ENCODE measurements at places on chromosomes 11 and 22.
A peak's percentile ranks its signal among the peaks of the same experiment; 100 is the strongest.

- no peak for DNase-seq
These were observed 390.6 kb downstream of the AASDHPPT start for GRCh38 chr11:106468086-106468485.

DNA sequence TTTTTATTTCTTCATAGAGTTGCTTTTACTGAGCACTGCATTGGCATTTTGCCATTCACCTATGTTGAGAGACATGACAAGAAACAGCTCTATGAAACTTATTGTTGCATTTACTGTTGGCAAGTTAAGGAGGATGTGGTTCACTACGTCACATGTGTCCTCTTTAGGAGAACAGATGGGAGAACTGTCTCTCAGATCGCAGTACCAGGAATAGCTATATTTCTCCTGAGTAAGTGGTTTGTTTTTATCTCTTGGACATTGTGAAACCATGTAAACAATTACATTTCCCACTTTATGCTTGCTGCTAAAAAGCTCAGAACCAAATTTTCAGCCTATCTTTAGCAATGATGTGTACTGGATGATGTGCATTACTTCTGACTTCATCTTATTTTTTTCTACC lies 34.8 kb upstream of the PSMA1 start:
- DNase-seq, result no peak

DNA sequence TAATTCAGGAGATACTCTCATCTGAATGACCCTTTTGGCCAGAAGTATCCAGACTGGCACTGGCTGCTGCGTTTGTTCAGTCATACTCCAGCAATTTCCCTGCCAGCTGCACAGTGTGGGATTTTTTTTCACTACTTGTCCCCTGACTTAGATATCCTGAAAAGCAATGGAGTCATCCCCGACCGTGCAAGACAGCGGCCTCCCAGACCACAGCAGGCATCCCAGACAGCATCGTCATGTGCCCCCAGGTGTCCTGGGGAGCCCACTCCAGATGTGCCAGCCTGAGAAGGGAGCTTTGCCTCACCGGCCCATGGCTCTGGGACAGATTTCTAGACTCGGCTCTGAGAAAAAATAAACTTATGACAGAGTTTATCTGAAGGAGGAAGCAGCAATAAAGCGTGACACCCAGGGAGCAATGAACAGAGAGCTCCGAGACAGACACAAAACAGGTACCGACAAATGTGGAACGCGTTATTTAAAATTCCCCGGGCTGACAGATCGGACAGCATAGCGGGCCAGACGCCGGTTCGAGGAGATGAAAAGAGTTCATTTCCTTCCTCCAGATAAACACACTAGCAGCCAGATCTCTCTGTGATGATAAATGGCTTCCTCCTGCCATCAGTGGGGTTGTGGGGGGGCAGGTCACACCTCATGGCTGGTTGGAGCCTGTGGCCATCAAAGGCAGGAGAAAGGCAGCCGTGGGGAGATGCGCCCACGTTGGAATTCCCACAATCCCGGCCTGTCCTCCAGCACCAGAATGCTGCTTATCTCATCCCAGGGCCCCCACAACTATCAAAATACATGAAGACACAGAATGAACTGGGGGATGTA lies 106.4 kb upstream of the FGF3 start:
- no peak for DNase-seq

DNA sequence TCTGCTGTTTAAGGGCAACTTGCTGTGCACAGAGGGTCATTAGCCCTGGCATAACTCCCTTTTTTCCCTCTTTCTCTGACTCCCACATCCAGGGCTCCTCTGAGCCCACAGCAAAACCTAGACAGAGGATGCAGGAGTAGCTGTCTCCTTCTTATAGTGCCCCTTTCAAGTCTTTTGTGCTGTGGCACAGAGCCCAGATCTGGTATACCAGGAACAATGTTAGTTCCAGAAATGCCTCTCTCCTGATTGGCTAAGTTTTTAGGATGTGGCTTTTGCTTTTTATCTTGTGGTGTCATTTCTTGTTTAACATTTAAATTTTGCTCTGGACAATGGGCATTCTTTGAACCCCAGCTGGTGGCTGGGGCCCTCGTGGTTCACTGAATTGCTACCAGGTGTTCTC lies 25.6 kb upstream of the RRM1 start:
- DNase-seq, result no peak

DNA sequence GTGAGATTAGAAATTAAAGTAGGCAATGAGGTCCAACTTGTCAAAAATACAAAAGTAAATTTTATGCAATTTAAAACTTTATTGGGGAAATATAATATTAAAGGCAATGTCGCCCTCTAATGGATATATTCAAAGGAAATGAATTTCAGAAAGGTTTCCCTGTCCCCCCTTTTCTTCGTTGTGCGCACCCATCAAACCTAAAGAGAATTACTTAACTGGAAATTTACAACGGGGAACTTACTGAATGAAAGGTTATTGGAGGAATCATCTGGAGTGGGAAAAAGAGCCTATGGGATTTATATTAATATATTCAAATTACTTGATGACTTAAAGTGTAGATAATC lies 1.7 kb upstream of the ABTB2 start:
- DNase-seq, result no peak

DNA sequence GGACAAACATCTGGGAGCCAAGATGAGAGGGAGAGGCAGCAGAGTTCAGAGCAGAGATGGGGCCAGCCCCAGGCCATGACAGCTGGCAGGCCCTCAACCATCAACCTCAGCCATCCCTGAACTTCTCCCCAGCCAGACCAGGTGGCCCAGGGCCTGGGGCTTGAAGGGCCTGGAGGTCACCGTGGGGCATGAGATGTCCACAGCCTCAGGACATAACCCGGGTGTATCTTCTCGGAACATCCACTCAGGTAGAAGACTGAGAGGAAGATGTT lies 12.4 kb upstream of the SLC39A13 start:
- no peak for DNase-seq

- DNase-seq, result no peak
These were observed 137.6 kb downstream of the MAML2 start for GRCh38 chr11:96205460-96205809.

DNA sequence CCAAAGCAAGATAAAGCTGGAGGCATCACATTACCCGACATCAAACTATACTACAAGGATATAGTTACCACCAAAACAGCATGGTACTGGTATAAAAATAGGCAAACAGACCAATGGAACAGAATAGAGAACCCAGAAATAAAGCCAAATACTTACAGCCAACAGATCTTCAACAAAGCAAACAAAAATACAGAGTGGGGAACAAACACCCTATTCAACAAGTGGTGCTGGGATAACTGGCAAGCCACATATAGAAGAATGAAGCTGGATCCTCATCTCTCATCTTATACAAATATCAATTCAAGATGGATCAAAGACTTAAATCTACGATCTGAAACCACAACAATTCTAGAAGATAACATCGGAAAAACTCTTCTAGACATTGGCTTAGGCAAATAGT lies 50.0 kb upstream of the CLTCL1 start:
- no peak for DNase-seq

DNA sequence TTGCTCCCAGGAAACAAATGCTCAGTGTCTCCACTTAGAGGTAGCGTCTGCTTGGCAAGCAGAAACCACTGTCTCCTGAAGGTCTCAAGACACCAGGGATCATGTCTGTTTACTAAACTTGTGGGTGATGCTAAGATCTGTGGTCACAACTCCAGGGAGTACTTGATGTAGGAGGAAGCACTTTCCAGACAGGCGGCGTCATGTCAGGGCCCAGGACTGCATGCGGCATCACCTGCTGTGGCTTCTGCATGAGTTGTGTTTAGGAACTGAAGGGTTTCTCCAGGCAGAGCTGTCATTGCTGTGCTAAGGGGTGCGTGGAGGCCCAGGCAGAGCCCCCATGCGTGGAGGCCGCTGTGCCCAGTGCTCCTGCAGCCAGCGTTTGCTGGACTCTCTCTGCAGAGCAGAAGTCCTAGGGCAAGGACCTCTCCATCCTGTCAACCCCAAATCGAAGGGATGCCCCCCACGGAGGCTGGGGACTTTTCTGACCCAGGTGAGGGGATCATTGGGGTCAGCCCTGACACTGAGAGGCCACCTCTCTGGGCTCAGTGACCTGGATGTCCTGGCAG lies 8.1 kb upstream of the PANX2 start:
- no peak for DNase-seq

GRCh38 chr22:24736526-24737053 lies 37.9 kb downstream of the PIWIL3 start:
- no peak for DNase-seq

DNA sequence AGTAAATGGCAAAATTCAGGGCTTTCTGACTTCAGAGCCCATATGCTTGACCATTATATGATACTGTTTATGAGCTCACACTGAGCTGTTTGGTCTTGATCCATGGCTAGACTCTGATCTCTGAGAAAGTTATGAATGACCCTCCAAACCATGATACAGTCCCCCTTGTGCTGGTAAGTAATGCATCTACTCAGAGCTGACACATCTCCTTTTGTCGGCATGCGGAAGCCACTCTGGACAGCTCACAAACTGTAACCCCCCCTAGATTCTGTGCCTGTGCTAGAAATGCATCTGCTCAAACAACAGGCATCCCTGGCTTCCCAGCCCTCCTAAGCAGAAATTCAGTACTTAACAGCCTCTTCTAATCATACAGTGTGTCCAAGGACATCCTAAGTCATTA lies 150.8 kb upstream of the RAG2 start:
- no peak for DNase-seq

DNA sequence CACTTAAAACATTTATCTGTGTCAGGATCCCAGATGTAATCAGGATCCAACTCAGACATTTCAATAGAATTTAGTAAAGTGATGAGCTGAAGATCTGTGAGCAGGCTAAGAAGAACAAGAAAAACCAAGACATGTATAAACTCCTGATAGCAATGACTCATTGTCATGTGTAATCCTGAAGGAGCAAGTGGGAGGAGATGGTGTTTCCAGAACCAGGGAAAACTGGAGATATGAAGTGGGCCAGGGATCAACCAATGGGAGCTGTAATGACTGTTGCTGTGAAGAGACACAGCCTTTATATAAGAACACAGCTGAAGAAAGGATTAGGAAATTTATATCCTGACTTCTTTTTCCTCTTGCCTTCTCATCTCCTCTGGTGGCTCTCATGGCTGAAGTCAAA lies 682.5 kb upstream of the ARHGAP42 start:
- DNase-seq, result no peak

- no peak for DNase-seq
These were observed 6.0 kb downstream of the SYCE3 start for GRCh38 chr22:50556703-50557102.

DNA sequence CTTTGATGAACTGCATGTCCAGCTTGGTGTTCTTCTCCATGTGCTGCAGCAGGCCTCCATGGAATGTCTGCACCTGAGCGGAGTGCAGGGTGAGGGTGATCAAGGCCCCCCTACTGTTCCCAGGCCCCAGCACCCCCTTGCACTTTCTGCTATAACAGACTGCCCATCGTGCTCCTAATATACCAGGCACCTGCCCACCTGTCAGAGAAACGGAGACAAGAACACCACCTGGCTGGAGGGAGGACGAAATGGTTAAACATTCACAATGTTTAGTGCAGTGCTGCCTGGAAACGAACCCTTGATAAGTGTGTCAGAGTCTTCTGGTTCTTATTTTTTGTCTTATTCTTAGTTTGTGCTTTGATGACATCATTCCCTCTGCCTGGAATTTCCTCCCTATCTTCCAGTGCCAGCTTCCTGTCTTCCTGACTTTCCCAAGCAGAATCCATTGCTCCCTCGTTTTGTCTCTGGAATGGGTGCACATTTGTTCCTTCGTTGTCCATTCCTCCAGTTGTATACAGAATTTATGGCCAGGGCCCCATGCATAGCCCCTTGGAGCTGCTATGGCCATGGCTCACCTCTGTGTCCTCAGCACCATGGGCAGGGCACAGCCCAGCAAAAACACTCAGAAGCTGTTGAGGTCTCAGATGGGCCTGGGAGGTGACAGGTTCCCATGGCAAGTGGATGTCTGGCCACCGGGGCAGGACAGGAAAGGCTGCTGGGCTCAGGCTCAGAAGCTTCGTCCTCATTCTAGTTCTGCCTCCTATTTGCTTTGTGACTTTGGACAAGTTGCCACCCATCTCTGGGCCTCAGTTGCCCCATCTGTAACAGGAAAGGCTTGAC lies 11.9 kb downstream of the BAIAP2L2 start:
- DNase-seq, result no peak

DNA sequence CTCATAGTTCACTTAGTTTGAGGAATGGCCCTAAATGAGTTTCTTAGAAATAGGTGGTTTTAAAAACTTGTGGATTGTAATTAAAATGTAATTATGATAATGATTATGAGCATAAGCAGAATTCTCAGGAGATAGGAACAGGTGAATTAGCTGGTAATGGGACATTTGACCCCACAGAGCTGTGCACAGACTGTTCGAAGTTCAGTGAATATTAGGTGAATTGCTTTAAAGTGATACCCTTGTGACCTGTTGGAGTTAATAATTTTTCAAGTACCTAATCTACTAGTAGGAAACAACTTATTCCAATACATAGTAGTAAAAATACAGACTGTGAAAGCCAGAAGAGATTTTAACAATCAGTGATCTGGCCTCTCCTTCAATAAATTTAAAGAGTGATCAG lies 8.1 kb downstream of the FAR1 start:
- DNase-seq, result no peak

GRCh38 chr22:24427500-24428164 lies at the start of gene ADORA2A:
Gene ADORA2A (plus strand): TSS chr22:24427599. CDS start chr22:24433405, 5,806 bp downstream.
- peak; percentile 84 for DNase-seq

- DNase-seq, result no peak
These were observed 21.0 kb downstream of the RPL3 start for GRCh38 chr22:39298241-39298987.

DNA sequence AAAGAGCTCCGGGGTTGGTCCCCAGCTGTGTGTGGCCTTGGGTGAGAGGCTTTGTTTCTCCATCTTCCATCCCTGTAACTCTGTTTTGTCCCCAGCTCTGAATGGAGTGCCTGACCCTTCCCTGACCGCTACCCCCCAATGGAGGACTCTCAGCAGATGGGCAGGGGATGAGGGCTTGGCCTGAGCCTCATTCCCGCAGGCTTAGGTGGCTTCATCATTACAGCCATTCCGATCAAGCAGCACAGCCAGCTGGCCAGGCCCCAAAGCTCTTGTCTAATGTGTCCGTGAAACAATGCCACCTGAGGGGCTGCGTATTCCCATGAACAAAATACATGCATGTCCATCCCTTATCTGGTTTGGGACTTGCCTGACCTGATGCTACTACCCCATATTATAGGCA lies 3.9 kb upstream of the CDC42EP2 start:
- no peak for DNase-seq

DNA sequence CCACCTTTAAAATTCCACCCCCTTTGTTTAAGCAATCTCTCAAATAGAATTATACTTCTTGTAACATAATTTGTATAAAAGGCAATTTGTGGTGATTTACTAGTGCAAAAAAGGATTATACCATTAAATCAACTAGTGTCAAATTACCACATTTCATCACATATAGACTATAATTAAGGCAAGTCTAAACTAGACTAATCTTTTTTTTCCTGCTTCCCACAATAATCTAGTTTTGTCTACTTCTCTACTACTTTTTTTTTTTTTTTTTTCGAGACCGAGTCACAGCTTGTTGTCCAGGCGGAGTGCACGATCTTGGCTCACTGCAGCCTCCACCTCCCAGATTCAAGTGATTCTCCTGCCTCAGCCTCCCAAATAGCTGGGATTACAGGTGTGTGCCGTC lies 36.1 kb upstream of the FZD4 start:
- no peak for DNase-seq

GRCh38 chr11:47152953-47153950 lies 23.4 kb downstream of the ARFGAP2 start:
- DNase-seq, result peak; percentile 63

Measured in activated naive CD8-positive, alpha-beta T cell treated with anti-CD3 and anti-CD28 coated beads, Interleukin-2, amount 10 ng/mL, durations not matched to agents 7 days and 5 days (primary cell).